ENCODE measurements at places on chromosomes 7 and 10. TPM values are rescaled to one million over a fixed set of nuclear protein-coding genes. Genes with fewer than 3 reads are reported as not detected.

GRCh38 chr10:73590881-73591799 is at the start of gene USP54:
USP54 (minus strand) TSS chr10:73591342; CDS start chr10:73575658, 15,684 bp downstream.
- DNase-seq = no peak

DNA sequence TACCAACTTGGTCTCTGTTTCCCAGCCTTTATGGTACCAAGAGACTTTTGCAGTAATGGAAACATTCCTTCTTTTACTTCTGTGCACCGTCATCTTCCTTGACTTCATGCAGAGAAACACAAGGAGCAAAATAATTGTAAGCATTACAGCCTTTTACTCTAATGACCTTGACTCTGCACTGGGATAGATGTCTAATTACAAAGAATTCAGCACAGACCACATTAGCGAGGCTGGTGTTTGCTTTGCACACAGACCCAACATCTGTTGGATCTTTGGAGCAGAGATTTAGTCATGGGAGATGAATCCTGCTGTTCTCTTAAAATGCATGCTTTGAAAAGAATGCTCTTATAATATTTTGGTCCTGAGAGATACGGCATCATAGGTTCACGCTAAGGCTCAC is 261.6 kb downstream of the TWIST1 start:
- DNase-seq = no peak

DNA sequence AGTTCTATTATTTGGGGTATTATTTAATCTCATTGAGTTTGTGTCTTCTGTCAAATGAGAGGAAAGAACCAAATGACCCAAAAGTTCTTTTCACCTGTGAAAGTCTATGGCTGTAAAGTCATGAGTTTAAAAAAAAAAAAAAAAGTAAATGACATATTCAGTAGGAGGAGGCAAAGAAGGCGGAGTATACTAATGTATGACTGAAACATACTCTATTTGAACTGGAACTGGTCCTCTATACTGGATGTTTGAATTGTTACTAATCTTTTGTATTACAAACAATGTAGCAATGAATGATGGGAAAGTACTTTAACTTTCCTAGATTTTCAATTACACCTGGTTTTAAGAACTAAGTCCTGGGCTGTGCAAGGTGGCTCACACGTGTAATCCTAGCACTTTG is 24.9 kb upstream of the GSAP start:
- no peak for DNase-seq

DNA sequence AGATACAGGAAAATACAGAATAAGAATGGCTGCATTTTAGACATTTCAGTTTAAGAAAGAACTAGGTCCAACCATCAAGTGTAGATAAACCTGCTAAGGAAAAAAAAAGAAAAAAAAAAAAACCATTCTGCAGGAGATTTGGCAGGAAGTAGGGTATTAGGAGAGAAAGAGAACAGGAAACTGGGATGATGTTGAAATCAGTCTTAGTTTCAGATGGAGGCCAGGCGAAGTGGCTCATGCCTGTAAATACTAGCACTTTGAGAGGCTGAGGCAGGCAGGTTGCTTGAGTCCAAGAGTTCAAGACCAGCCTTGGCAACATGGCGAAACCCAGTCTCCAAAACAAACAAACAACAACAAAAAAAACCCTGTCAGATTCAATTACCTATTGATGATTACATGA is 120.2 kb downstream of the RAB11FIP2 start:
- no peak for DNase-seq

GRCh38 chr10:111209692-111210091 is 132.9 kb downstream of the ADRA2A start:
- DNase-seq = no peak

SPDYE2B gene
- not detected for total RNA-seq

DNA sequence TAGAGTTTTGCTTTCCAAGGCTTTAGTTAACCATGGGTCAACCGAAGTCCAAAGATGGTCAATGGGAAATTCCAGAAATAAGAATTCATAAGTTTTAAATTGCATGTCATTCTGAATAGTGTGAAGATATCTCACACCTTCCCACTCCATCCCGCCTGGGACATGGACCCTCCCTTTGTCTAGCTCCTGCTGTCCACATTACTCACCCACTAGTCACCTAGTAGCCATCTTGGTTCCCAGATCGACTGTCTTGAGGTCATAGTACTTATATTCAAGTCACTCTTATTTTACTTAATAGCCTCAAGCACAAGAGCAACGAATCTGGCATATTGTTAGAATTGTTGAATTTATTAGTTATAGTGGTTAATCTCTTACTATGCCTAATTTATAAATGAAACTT is 366.6 kb downstream of the PRPF18 start:
- no peak for DNase-seq

DNA sequence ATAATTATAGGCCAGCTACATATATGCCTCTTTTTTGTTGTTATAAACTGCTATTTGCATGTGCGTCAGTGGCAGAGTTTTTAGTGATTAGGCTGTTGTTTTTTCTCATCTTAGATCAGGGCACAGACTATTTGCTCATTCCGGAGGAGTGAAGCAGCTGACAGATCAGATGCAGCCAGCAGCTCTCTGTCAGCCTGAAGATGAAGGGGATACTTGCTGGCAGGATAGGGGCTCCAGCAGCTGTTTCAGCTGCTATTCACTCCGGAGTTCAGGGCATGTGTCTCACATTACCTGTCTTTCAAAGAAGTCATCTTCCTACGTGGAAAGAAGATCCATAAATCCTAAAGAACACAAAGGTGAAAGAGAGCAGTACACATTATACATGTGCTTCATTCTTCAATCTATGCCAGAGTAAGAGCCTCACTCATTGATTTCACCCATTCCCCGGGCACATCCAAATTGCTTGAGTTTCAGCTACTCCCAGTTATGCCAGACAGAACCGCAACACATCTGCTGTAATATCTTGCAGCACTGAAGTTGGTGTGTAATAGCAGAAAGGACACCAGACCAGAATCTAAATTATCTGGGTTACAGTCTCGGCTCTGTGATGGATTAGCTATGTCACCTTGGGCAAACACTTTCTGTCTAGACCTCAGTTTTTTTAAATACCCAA is 182.8 kb upstream of the CHRM2 start:
- DNase-seq = no peak

- DNase-seq = no peak
Measured at GRCh38 chr10:130854151-130854550, 457.4 kb downstream of the TCERG1L start.

DNA sequence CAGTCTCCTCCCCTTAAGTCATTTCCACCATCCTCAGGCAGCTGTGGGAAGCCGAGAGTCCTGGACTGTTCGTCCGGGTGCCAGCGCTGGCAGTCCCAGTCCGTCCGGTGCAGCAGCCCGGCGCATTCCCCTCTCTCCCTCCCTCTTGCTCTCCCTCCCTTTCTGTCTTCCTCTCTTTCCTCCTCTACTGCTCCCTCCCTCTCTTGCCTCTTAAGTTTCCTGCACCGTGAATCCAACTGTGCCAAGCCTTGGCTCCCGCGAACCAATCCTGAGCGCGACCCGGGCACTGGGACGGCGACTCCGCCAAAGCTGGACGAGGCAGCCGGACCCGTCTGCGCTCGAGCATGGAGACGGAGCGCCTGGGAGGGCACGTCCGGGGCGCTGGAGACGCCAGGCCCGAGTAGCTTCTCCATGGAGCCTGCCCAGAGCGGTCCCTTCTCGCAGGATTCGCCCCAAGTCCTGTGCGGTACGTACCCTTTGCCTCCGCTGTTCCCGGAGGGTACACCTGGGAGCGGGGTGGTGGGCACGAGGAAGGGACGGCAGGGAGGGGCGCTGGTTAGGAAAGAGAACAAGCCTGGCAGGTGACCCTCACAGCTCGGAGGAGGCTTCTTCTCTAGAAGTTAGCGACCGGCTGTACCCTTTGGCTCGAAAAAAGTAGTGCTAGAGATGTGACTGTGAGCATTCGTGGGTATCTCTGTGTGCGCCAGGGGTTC is 1.0 kb downstream of the NXPH1 start:
- DNase-seq = no peak

GRCh38 chr7:115721293-115722217 is 309.0 kb downstream of the TFEC start:
- no peak for DNase-seq

DNA sequence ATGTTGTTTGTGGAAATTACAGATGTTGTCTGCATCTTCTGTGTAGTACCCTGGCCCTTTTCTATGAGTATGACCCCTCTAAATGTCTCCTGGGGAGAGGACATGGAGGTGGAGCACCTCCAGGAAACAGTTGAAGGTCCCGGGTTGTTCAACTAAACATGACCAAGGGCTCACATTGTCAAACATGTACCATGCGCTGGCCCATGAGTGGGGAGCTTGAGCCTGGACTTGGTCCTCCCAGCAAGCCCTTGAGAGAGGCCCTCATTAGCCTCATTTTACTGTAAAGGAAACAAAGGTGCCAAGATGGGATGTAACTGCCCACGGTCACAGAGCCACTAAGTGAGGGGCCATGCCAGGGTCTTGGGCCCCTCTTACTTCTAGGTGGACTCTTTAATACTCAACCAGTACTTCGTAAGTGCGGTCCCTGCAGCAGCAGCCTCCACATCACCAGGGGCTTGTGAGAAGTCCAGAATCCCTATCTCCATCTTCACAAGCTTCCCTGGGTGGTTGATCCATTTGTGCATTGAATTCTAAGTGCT is 31.2 kb downstream of the C10orf71 start:
- no peak for DNase-seq

ZYX gene
- total RNA-seq = 270 TPM

- DNase-seq = no peak
Measured at GRCh38 chr7:127107601-127108007, 145.1 kb downstream of the GRM8 start.

- DNase-seq = no peak
Measured at GRCh38 chr10:50361946-50362345, 110.6 kb upstream of the ASAH2 start.

SHTN1 gene
- total RNA-seq = 10.2 TPM

PITX3 gene
- total RNA-seq = not detected

- no peak for DNase-seq
Measured at GRCh38 chr7:33880787-33881186, 24.6 kb upstream of the BMPER start.

DNA sequence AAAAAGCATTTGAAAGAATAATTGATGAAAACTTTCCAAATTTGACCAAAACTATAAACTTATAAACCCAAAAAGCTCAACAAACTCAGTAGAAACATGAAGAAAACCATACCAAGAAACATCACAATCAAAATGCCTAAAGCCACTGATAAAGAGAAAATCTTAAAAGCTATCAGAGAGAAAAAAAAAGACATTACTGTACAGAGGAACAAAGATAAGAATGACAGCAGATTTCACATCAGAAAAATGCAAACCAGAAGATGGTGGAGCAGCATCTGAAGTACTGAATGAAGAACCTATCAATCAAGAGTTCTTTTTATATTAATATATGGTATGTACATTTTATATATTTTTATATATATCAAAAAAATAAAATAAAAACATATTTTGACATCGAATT is 2.4 kb upstream of the GPAM start:
- DNase-seq = no peak

LRRN3 gene
- 0.76 TPM for total RNA-seq

DNA sequence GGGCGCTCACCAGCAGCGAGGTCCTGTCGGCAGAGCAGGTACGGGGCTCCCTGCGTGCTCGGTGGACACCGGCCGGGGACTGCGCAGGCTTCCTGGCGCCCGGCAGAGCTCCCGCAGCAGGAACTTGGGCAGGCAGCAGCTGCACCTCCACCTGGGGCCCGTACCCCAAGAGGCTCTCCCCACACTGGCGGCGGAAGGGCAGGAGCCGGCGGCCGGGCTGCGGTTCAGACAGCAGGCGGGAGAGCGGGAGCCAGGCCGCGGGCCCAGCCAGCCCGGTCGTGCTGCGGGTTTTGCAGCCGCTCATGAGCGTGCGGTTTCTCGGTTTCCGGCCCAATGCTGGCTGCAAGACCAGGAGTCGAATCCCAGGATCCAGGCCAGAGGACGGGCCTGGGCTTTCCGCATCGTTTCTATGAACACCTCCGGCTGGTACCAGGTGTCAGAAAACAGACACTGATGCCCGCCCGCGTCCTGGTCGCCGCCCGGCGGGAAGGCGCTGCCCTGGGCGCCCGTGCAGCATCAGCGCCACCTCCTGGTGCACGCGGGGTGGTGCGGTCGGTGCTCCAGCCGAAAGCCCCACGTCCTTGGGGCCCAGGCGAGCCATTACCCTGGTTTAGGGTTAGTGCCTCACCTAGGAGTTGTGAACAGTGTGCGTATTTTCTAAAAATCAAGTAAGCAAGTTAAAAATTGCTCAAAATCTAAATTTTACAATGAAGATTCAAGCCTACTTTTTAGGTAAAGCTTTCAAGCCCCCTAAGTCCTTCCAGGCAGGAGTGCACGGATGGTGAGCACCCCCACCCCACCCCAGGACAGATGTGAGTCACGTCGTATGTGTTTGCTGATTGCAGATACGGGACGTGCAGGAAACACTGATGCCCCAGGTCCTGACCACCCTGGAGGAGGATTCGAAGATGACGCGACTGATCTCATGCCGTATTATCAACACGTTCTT is 47.4 kb upstream of the PRKAR1B start:
- DNase-seq = no peak

DNA sequence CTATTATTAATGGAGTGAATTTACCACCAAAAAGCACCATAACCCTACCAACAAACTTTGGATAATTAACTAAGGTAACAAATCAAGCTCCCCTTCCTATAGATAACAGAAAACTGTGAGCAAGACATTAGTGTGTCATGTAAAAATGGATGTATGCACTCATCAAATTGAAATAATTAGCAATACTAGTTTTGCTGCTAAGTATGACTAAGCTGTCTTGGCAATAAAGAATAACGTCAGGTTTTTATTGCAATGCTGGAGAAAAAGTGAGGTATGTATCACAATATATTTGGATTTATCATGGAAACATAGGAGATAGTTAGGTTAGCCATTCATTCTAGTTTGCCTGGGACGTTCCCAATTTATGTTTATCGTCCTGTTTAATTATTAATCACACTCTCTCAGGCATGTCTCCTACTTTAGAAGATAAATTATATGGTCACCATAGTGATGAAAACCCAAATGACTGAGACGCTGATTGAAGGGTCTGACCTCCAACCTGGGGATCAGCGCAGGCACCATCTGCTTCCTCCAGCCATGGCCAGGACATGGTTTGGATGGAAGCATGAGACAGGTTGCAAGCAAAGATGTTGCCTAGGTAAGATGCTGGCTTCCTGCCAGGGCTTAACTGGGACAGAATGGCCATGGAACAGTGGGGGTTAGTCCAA is 125.6 kb downstream of the FANK1 start:
- DNase-seq = no peak

GRCh38 chr10:103564776-103565520 is 71.4 kb downstream of the NEURL1 start:
- DNase-seq = no peak

STYXL1 gene
- total RNA-seq = 47.3 TPM

GRCh38 chr7:29297194-29297890 is 102.8 kb downstream of the CHN2 start:
- DNase-seq = no peak

ADIRF gene
- 40.6 TPM for total RNA-seq

- DNase-seq = no peak
Measured at GRCh38 chr7:21969822-21970221, 24.1 kb upstream of the CDCA7L start.

CHRM2 gene
- total RNA-seq = 1.4 TPM

TMEM184A gene
- total RNA-seq = 0.64 TPM

TAS2R4 gene
- total RNA-seq = 0.29 TPM

- DNase-seq = no peak
Measured at GRCh38 chr7:116886543-116887156, 24.3 kb downstream of the CAPZA2 start.

- no peak for DNase-seq
Measured at GRCh38 chr7:7201578-7202374, 19.4 kb downstream of the C1GALT1 start.
